ENCODE measurements at places on chromosomes 16 and 17.

DNA sequence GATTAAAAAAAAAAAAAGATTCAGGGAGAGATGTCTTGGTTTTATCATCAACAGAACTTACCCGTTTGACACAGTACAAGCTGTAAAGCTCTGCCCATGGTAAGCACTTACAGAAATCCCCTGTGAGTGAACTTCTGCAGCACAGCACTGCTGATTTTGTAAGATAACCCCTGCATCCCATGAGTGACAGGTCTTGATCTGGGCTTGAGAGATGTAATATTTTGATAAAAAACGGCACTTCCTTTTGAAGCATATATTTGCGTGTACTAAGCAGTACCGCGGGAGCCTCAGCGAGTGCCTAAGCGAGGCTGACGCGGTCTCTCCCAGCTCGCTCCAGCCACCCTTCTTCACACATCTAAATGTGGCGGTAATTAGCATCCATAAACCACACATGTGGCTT, 50.5 kb downstream of the IKZF3 start:
- DNase-seq: peak; percentile 38

DNA sequence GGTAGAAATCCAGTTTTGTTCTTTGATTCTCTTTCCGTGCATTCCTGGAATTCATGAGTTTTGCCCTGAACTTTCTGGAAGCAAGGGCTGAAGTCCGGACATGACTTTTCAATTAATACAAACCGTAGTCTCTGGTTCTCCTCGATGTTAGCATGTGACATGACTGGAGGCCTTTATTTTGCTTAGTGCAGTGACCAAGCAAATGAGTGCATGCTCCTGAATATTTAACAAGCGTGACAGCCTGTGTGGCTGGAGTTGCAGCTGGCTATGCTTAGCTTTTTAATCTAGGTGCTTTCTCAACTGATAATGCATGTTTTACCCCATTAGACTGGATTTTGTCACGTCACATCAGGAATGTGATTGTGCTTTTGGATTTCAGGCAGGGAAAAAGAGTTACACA, 302.1 kb downstream of the MAP2K6 start:
- no peak for DNase-seq

GRCh38 chr17:58614859-58615459, 76.9 kb downstream of the TEX14 start:
- DNase-seq: no peak

DNA sequence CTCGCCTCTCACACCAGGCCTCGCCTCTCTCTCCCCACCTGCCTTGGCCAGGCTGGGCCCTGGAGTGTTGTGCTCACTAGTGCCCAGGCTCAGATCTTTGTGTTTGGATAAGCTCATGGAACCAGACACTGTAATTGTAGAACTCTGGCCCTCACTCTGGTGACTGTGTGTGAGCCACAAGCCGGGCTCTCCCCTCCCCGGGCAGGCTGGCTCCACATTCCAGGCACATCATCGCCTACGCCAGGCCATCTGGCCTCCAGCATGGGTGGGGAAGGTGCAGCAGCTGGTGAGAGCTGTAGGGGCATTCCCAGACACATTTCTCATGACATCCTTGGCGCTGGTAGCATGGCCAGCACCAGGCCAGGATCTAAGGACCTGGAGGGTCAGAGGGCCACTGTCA, 202.3 kb downstream of the RAB11FIP4 start:
- no peak for DNase-seq

DNA sequence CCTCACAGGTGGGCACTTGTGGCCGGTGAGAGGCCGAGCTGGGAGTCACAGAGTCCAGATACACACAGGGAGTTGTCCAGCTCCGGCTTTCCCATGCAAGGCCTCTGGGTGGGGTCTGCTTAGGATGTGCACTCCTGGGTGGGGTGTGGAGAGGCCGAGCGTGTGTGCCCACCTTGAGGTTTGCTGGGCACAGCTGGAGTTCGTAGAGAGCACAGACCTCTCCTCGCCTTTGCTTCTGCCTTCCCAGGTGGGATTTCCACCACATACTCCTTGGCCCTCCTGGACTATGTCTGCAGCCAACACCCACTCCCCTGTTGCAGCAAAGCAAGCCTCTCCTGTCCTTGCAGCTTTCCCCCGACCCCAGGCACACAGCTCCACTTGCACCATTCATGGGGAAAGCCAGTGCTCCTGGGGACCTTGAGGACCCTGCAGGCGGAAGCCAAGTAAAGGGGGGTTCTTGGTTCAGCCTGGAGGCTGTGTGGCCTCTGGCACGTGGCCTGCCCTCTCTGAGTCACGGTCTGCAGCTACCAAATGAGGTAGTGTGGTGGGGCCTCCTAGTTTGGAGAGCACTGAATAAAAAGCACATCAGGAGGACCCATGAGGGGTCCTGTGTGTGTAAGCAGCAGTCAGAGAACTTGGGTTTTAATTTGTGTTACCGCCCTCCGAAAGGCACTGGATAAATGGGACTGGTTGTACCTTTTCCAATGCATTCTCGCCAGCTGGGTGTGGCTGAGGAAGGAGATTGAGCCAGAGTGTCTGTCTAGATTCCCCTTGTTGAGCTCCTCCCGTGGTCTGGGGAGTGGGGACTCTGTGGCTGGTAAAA, 31.5 kb downstream of the MPRIP start:
- DNase-seq: no peak

DNA sequence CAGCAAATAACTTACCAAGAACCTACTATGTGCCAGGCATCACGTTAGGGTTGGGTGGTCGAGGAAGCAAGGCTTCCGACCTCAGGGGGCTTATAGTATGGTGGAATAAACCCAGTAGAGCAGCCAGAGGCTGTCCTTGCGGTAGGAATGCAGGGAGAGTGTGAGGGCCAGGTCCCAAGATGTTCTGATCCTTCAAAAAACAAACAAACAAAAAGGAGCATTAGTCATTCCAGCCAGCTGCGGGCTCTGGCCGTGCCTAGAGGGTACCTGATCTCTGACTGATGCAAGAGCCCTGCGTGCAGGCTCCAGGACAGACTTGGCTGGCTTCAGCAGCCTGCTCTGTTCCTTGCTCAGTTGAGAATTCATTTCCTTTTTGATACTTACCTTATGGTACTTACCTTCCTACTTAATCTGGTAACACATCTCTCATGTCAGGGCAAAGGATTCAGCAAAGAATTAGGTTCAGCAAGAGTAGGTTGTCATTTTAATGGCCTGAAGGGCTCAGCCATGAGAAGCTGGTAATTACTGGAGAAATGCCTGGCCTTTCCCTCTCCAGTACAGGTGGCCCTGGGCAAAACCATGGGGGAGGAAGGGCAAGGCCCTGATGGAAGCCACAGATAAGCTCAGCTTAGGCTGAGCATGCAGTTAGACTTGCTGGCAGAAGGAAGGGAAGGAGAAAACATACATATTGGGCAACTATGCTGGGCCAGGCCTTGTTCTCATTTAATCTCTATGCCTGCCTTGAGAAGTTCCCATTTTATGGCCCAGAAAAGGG, 18.4 kb downstream of the CYB5D2 start:
- DNase-seq: no peak

DNA sequence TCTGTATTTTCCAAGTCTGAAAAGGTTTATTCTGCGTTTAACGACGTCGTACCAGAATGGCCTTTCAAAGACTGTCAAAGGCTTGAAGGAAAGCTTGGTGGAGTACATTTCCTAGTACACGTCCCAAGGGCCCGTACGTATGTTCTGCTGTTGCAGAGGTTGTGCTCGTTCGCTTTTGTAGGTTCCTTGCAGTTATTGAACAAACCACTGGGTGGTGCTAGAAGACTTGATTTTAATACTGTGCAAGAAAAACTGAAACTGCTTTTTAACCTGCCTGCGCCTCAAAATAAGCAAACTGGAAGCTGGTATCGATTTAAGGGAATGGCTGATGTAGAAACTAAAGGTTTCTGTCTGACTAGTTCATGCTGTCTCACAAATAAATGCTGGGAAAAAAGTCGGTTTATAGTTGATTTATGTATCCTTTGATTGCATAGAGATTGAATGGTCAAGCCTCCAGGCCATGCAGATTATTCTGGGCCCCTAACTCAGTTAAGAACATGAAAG, 54.6 kb downstream of the USP10 start:
- DNase-seq: peak; percentile 67

- DNase-seq: no peak
Measured at GRCh38 chr17:49548051-49548505, 27.6 kb upstream of the NXPH3 start.
